ENCODE measurements at places on chromosomes 7 and 10.
A peak's percentile ranks its signal among the peaks of the same experiment; 100 is the strongest.

DNA sequence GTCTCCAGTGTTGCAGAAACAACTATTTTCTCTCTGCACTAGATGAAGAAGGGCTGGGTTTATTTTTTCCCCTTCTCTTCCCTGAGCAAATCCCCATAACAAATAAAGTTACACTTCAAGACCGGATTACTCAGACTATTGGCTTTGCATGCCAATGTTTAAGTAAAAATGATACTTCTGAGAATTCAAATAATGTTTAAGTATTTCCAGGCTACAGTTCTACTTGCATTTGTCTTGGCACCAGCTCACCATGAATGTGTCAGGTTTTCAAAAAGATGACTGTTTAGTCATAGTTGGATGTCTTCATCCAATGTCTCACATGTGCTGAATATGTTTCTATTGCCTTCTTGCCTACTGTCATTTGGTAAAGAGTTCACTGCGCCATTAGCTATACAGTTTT is 912.6 kb downstream of the GATA3 start:
- no peaks in the 10 kb centered on the region for H3K36me3 ChIP-seq
- no peaks in the 10 kb centered on the region for H3K4me1 ChIP-seq
- H3K27me3 ChIP-seq = 0 out of 2 replicates have a peak, but pooled peaks cover 2% of the 10 kb centered on the region
- no peak for DNase-seq
- no peak overlapping the region for H3K4me3 ChIP-seq

DNA sequence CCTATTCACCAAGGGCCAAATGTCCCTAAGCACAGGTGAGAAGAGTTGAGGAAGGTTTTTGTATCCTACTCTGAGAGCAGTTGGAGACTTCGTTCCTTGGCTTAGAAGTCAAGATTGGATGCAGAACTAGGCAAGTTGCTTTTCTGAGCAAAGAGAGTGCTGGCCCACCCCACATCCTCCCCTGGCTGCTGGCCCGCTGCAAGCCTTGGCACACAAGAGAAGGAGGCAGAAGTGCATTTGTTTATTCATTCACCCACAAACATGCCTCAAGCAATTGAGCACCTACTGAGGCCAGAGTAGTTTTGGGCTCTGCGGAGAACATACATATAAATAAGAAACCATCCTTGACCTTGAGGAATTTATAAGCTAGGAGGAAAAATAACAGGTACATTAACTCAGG is 318.9 kb downstream of the KCNMA1 start:
- no peak overlapping the region for H3K4me3 ChIP-seq
- H3K4me1 ChIP-seq = no peaks in the 10 kb centered on the region
- H3K27ac ChIP-seq = no peak overlapping the region
- no peaks in the 10 kb centered on the region for H3K36me3 ChIP-seq

GRCh38 chr10:46558122-46558391 is 1.6 kb upstream of the GPRIN2 start:
- no peaks in the 10 kb centered on the region for H3K36me3 ChIP-seq
- no peak for DNase-seq
- H3K4me3 ChIP-seq = no peak overlapping the region
- H3K27me3 ChIP-seq = no peaks in the 10 kb centered on the region
- H3K27ac ChIP-seq = no peak overlapping the region
- H3K4me1 ChIP-seq = no peaks in the 10 kb centered on the region

DNA sequence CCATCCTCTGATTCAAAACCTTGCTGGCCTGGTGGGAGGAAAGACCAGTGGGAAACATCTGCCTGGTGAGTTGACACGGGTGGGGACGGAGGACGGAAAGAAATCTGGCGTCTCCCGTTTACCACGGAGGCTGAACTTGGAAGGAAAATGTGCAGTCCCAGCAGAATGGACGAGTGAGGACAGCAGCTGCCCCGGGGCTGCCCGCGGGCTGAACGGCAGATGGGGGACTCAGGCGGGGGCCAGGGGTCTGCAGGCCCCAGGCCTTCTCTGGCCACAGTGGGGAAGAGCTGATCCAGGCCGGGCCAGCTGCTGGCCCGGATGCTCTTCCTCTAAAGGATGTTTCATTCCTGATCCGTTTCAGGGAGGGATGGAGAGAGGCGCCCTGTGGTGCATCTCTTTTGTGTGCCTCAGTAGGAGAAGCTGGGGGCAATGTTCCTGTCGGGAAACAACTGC is 147.5 kb upstream of the CHST15 start:
- H3K27ac ChIP-seq = no peak overlapping the region
- H3K36me3 ChIP-seq = no peaks in the 10 kb centered on the region
- no peak for DNase-seq
- no peak overlapping the region for H3K4me3 ChIP-seq
- H3K27me3 ChIP-seq = no peaks in the 10 kb centered on the region

GRCh38 chr10:93947055-93947454 is 46.7 kb upstream of the PLCE1 start:
- H3K27ac ChIP-seq = no peak overlapping the region
- no peaks in the 10 kb centered on the region for H3K36me3 ChIP-seq
- no peak overlapping the region for H3K4me3 ChIP-seq
- H3K27me3 ChIP-seq = no peaks in the 10 kb centered on the region

DNA sequence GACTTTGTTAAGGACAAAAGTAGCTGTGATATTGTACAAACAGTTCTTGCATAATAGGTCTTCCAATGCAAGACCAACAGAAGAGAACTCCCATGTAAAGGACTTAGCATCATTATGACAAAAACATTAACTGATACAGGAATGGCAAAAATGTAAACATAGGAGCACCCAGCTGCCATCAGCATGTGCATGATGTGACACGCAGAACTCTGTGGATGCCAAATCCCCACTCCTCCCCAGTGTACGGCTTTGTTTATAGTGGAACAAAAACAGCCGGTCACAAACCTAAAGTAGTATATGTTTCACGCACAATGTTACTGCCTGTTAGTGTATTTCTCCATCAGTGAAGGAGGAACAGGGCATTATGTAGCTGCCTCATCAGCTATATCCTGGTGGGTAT is 316.0 kb upstream of the AOAH start:
- H3K27me3 ChIP-seq = no peaks in the 10 kb centered on the region
- no peak overlapping the region for H3K4me3 ChIP-seq

GRCh38 chr7:108805808-108806397 is 236.2 kb downstream of the DNAJB9 start:
- H3K27me3 ChIP-seq = no peaks in the 10 kb centered on the region
- H3K27ac ChIP-seq = no peak overlapping the region
- H3K4me1 ChIP-seq = no peaks in the 10 kb centered on the region
- DNase-seq = peak; percentile 70
- no peak overlapping the region for H3K4me3 ChIP-seq

DNA sequence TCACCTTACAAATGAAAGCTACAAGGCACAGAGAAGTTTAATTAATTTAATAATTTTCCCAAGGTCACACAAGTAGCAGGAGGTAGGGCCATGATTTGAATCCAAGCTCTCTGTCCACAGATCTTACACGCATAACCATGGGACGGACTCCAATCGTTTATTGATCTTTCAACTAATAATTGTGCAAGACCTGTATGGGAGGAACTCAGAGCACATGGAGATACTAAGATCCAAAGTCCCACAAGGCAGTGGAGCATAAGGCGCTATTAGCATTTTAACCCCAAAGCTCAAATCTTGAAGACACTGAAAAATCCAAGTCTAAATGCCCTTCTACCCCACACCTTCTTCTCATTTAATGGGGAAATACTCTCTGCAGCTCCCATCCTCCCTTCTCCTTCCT is 143.5 kb downstream of the FGFR2 start:
- H3K4me3 ChIP-seq = no peak overlapping the region
- no peaks in the 10 kb centered on the region for H3K27me3 ChIP-seq
- no peak overlapping the region for H3K27ac ChIP-seq
- no peaks in the 10 kb centered on the region for H3K4me1 ChIP-seq

Data from Karpas-422 (cell line).